ENCODE measurements at places on chromosomes 5 and 9. TPM values are rescaled to one million over a fixed set of nuclear protein-coding genes. Genes with fewer than 3 reads are reported as not detected.

Gene FAM163B
- total RNA-seq = not detected

Gene NR5A1
- total RNA-seq = not detected

Gene CAPSL
- total RNA-seq = 0.74 TPM

Gene SEMA5A
- total RNA-seq = not detected

Gene OMD
- not detected for total RNA-seq

Gene SLC36A3
- not detected for total RNA-seq

Gene IRX1
- not detected for total RNA-seq
